CD4-positive, alpha-beta T cell treated with Interleukin-21 for 1 hour (primary cell): ENCODE measurements at places on chromosomes 6 and 20.

- DNase-seq, result no peak
These were observed 253.4 kb downstream of the EPHA7 start for GRCh38 chr6:93165850-93166430.

DNA sequence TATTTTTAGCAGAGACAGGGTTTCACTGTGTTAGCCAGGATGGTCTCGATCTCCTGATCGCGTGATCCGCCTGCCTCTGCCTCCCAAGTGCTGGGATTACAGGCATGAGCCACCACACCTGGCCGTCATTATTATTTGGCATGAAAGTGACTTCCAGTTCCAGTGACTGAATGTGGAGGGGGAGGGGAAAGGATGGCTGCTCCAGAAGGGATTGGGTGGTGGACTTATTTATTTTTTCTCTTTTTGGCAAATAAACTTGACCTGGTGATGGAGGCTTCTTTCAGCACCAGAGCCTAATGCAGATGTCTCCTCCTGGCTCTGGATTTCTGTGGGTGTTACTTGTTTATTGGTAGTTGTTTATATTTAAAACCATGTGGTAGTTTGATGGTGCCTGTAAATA is 16.9 kb upstream of the SLC22A23 start:
- no peak for DNase-seq

GRCh38 chr6:161917645-161918044 is 643.8 kb upstream of the AGPAT4 start:
- DNase-seq, result no peak

- peak; percentile 31 for DNase-seq
These were observed 45.3 kb downstream of the IGF2R start for GRCh38 chr6:160013987-160014868.

DNA sequence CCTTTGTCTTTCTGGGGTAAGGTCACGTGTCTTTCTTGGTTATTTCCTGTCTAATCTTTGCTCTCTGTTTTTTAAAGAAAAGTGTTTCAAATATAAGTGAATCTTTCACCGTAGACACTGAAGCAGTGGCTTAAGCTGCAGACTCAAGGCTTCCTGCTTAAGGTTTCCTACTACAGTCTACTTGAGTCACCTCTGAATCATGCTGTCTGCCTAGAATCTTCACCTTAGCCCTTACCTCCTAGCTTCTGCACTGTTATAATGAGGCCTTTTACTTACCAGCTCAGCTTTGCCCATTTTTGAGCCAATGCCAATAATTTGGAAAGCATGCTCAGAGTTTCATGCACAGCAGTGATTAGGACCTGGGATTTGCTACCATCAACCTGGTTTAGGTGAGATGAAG is 30.6 kb downstream of the ADGRF4 start:
- DNase-seq, result no peak

GRCh38 chr20:50053362-50054230 is 59.4 kb downstream of the UBE2V1 start:
- DNase-seq, result no peak

- no peak for DNase-seq
These were observed 1.0 kb upstream of the APMAP start for GRCh38 chr20:24993337-24994185.

- no peak for DNase-seq
These were observed 89.0 kb upstream of the CEP85L start for GRCh38 chr6:118740372-118740771.

DNA sequence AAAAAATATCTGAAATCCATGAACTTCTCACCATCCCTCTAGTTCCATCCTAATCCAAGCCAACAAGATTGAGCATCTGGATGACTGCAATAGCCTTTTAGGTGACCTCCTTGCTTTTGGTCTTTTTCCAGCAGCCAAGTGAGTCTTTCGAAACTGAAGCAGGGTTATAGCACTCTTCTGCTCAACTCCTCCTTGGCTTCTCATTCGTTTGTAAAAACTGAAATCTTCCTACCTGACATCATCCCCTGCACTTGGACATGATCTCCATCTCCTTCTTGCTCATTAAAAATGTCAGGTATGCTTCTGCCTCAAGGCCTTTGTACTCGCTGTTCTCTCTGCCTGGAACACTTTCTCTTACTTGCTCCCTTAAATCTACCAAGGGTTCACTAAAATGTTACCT is 46.0 kb downstream of the STX7 start:
- DNase-seq, result no peak
